ENCODE measurements at places on chromosomes 3 and 15. TPM values are rescaled to one million over a fixed set of nuclear protein-coding genes. Genes with fewer than 3 reads are reported as not detected.
A peak's percentile ranks its signal among the peaks of the same experiment; 100 is the strongest.

DNA sequence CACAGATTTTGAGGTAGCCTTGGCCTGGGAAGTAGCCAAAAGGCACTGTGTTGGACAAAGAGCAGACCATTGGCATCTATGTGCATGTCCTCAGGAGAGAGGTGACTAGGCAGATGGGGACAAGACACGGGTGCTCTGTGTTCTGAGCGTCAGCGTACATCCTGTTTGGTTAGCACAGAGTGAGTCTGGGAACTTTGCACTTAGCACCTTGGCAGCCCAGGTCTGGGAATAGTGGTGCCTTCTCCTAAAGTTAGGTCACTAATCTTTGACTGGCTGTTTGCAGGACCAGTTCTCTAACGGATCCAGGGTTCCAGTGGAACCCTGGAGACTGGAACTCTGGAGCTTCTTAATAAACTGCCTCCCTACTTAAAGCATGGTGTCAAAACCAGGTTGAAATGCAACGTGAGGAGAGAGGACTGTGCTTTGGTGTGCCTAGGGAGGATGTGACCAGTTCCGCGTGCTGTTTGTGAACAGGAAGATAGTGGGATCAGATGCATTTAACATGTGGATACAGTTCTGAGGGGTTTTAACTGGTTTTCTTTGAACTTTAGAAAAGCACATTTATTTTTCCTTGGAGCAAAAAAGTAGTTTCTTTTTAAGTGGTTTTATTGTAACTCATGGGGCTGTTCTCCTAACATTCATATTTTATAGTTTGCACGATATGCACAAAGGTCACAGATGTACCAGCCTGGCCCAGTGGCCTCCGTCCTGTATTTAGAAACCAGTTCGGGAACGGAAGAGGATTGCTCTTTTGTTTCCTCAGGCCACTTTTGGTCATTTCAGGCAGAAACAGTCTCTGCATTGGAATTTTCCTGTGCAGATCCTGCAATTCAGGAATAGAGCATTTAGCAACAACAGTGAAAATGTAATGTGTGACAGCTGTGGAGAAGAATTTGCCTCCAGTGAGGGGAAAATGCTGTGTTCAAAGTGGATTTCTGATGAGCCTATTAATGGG is 48.8 kb downstream of the ABHD2 start:
- no peak for DNase-seq

GRCh38 chr3:87191641-87192040 is 35.5 kb upstream of the CHMP2B start:
- DNase-seq = no peak

- no peak for DNase-seq
Measured at GRCh38 chr3:194767446-194768207, 81.9 kb downstream of the FAM43A start.

DNA sequence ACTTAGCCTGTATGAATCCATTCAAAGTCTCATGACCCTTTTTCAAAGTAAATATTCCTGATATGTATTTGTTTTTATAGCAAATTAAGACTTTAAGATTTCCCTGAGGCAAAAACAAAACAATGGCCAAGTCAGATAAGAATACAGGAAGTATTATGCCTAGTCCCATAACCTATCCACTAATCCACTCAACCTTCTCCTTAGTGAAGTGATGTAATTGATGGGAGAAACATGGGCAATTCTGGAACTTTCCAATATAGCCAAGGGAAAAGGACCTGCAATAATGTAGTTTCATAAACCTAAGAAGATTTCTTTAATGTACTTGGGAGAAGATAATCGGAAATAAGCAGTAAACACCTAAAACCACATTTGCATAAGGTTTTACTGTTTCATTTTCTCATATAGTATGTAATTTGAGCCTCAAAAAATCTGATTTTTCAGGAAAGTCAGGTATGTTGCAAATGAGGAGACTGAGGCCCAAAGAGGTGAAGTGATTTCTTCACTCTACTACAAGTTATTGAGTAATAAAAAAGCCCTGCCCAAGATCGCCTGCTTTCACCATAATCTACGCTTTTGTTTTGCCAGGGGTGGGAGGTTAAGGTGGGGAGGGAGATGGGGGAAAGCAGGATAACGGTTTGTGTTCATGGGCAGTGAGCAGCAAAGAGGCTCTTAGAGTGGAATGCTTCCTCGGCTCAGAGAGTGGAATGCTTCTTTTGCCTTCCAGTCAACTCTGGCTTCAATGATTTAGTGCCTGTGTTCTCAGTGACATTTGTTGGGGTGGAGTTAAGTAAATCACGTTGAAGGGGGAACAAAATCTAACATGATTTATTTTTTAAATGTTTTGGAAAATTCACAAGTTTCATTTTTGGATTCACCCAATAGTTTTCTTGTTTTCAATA is 95.0 kb upstream of the FNDC3B start:
- DNase-seq = peak; percentile 46

DNA sequence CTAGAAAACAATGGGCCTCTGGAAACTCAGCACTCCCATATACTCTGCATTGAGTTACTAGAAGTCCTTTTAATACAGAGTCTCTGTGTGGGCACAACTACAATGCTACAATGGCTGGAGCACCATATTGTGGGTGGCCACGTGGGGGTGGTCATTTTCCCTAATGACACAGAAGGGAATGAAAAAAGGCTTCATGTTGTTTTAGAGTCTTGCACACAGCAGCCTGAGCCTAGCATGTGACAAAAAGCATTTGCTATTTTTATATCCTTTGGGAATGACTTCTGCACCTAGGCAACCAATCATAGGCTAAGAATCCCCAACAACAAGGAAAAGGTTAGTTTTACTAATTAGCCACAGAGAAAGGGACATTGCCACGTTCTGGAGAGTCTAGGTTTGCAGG is 120.6 kb downstream of the PPM1L start:
- no peak for DNase-seq

DNA sequence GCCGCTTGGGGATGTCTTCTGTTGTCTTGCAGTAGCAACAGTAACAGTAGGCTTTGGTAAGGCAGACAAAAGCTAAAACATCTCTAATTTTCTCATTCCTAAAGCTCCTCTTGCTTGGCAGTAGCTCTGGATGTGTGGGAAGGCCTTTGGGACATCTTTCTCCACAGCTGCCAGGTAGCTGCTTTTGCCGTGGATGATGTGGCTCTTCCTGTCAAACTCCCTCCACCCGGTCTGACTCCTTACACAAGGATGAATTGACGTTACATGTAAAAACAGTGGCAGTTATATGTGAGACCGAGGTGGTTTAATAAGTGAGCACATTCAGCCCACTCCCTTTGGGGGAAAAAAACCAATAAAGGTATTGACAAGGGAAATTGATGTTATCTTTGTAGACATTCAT is 309.1 kb downstream of the TUSC7 start:
- DNase-seq = no peak

- DNase-seq = no peak
Measured at GRCh38 chr15:76991048-76991447, 3.9 kb upstream of the PSTPIP1 start.

GRCh38 chr3:24396338-24396737 is 98.3 kb downstream of the THRB start:
- DNase-seq = no peak

- DNase-seq = peak; percentile 27
Measured at GRCh38 chr15:92797168-92798052, 102.7 kb upstream of the CHD2 start.

- DNase-seq = no peak
Measured at GRCh38 chr3:1456781-1457311, 364.0 kb downstream of the CNTN6 start.

DNA sequence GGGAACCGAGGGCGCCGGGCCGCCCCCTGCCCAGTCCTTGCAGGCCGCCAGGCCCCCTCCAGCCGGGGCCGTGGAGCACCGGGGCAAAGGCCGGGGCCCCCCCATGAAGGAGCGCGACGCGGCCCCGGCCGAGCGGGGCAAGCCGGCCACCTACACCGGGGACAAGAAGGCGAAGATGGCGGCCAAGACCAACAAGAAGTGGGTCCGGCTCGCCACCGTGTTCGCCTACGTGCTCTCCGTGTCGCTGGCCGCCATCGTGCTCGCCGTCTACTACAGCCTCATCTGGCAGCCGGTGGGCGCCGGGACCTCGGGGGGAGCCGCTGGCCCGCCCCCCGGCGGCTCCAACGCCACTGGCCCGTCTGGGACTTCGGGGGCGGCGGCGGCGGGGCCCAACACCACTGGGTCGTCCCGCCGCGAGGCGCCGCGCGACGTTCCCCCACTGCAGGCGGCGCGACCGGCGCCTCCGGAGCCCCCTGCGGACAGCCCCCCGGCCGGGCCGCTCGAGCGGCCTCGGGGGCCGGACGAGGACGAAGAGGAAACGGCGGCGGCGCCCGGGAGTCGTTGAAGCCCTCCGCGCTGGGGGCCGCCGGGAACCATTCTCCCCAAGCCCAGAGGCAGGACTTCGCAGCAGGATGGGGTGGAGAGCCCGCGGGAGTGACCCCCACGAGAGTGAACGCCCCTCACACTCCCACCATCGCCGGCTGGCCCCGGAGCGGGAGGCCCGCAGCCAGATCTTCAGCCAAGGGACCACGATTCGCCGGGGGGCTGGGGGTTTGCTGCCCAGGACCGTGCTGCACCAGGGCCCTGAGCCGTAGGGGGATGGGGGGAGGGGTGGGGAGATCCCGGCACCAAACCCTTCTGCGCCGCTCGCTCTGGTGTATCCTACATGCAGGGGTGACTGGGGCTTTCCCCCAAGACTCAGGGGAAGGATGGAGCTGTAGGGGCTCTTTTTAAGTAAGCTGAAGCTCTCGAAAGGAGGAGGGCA is 753 bp downstream of the INAFM2 start:
- DNase-seq = no peak

DNA sequence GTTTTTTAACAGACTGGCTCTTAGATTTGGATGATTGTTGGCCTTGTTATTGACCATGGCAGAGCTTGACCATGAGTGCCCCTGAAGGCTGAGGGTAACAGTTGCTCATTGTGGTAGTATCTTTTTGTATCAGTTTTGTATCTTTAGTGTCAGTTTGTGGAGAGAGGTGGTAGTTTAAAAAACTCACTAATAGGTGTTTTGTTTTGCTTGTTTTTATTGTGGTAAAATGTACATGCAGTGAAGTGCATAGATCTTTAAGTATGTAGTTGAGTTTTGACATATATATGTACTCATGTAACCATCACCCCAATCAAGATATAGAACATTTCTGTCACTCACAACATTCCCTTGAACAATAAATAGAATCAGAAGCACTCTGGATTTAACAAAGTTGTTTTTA is 9.8 kb downstream of the GMPS start:
- DNase-seq = no peak

- peak; percentile 19 for DNase-seq
Measured at GRCh38 chr15:42611532-42611931, 36.1 kb downstream of the STARD9 start.

- no peak for DNase-seq
Measured at GRCh38 chr3:14201940-14202684, 23.5 kb downstream of the LSM3 start.

DNA sequence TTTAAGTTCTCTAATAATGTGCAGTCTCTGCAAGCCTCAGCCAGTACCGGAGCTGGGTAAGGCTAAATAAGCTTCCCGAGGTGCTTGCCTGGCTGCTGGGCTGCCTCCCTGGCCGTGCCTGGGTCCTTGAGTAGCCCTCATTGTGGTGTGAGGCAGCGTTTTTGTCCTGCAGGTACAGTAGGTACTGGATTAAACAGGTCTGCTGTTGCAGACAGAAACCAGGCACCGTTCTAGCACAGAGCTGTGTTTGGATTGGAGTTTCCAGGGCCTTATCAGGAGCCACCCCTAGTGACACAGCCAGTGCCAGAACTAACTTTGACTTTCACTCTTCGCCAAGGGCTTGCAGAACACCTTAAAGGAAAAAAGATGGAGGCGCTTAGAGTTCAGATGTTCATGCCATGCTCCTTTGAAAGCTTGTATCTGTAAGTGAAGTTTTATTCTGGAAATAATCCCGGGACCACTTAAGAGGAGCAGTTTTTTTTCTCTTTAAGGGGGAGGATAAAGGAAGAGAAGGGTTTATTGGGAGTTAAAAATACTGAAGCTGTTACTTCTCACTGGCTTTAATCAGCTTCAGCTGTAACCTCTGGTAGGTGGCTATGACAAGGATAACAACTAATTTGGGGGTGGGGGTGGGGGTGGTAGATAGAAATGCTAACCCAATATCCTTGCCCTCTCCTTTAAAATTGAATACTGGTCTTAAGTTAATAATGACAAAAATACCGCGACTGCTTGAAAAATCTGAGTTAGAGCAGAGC is 126.8 kb downstream of the MITF start:
- no peak for DNase-seq

- no peak for DNase-seq
Measured at GRCh38 chr3:177646749-177647148, 449.5 kb upstream of the TBL1XR1 start.

DNA sequence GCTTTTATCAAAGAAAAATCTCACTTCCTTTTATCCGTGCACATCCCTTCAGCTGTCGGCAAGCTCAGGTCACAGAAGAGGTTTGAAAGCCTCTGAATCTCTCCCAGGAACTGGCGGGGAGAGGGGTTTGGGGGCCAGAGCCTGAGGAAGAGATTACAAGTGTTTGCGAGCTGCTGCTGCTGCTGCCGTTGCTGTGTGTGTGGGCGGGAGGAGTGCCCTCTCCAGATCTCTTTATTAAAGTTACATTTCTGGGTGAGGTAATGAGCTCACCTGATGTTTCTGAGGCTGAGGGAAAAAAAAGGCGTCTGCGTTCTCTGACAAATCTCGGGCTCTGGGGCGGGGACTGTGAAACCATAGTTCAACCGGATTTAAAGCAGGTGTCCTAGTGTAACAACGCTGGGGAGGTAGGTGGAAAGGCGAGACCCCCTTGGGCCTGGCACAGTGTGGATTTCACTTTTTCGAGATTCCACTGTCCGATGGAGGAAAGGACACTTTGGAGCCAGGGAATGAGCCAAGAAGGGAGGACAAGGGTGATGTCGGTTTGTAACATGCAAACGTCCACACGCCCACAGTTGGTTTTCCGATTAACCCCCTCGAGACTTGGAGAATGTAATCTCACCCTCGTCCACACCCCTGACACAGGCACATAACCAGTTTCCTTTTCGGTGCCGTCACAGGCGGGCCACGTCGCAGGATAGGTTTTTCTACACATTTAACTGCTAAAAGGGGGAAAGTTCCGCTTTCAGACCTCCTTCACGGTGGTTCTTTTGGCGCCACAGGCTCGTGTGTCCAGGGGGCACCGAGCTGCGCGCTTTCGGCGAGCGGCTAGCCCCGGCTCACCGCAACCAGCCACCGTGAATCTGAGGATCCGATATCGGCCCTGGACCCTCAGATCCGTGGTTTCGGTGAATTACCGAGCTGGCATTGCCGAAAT is 2.1 kb downstream of the ALCAM start:
- no peak for DNase-seq

DNA sequence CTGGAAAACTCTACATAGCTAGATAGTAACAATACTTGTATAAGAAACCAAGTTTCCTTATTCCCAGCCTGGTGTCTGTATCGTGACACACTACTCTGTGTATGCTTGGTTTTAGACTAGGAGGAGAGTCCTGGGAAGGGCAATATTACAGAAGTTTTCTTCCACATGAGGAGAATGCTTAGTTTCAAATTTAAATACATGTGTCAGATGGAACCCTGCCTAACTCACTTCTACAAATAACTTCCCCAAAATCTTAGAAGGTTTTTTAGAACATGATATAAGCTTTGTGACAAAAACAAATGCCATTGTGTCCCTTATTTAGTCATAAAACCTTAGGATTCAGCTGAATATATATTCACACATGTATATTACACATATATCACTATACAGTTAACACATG is 7.2 kb upstream of the IL20RB start:
- DNase-seq = no peak

- DNase-seq = no peak
Measured at GRCh38 chr3:30615615-30616346, 9.4 kb downstream of the TGFBR2 start.

Gene SIDT1
- not detected for total RNA-seq

Gene PPIP5K1
- total RNA-seq = 35.5 TPM

Gene EHD4
- 190 TPM for total RNA-seq

Gene CCR8
- not detected for total RNA-seq

Gene NEK11
- total RNA-seq = 2.2 TPM

All from pulmonary artery endothelial cell (primary cell).